ENCODE measurements at places on chromosomes 4 and X.

- DNase-seq: no peak
Observed at GRCh38 chr4:184289179-184289535, 71.5 kb upstream of the ENPP6 start.

- no peak for DNase-seq
Observed at GRCh38 chr4:15186149-15186548, 183.9 kb downstream of the CPEB2 start.

DNA sequence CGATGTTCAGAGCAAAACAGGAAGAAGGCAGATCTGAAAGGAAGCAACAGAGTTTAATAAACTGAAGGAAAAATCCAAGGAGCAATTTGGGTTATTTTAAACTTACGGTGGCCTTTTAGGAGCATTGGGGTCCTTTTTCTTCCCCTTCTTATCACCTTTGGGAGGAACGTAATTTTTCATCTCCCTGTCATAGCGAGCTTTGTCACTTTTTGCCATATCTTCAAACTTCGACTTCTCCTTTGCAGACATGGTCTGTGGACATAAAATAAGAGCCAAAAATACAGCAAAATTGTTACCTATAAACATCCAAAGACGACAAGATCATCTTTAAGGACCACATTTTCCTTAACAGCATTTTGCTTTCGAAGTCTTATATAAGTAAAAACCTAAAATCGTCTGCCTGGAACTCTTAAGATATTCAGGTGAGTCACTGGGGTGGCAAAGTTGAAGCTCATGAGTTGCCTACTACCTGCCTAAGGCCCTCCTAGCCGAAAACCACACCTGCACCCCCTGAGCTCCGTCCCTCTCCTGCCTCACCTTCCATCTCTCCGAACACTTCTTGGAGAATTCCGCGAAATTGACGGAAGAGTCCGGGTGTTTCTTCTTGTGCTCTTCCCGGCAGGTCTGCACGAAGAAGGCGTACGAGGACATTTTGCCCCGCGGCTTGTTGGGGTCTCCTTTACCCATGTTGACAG lies 1.0 kb downstream of the HMGB2 start:
- no peak for DNase-seq

GRCh38 chr4:181821039-181822004 lies 421.9 kb upstream of the TENM3 start:
- DNase-seq: no peak

DNA sequence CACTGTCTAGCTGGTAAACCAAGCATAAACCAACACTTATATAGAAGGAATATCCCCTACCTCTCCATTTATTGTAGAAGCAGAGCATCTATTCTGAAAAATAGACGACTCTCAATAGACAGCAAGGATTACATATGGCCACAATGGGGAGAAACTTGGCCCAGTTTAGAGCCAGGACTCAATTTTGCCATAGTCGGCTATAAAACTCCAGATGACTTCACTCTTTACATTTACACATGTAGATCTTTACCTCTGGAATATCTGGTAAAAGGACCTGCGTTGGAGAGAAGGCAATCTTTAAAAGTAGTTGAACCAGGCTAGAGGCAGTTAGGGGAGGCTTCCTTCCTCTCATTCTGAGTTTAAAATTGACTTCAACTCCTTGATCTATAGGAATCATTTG lies 77.3 kb downstream of the HMGB2 start:
- DNase-seq: no peak

- DNase-seq: no peak
Observed at GRCh38 chrX:112800971-112801775, 39.5 kb downstream of the AMOT start.
